Stomach (tissue), 19 donors: ENCODE measurements at places on chromosomes 2 and 18. TPM values are rescaled to one million over a fixed set of nuclear protein-coding genes. Genes with fewer than 3 reads are reported as not detected.

EML6 gene
- 10.1 TPM for total RNA-seq

CD207 gene
- not detected for total RNA-seq

DPP4 gene
- total RNA-seq = 0.58 TPM

LBX2 gene
- total RNA-seq = not detected

UBR3 gene
- 42.0 TPM for total RNA-seq

FLACC1 gene
- total RNA-seq = 21.6 TPM

NXPH2 gene
- not detected for total RNA-seq

OTOF gene
- 3.6 TPM for total RNA-seq

PLB1 gene
- total RNA-seq = 5.7 TPM

FOSL2 gene
- total RNA-seq = 113 TPM

HOXD12 gene
- not detected for total RNA-seq

STPG4 gene
- total RNA-seq = not detected

METTL4 gene
- 3.5 TPM for total RNA-seq

TDRD15 gene
- total RNA-seq = not detected

INPP5D gene
- total RNA-seq = 11.2 TPM

ATOH8 gene
- total RNA-seq = 3.2 TPM

GMPPA gene
- 185 TPM for total RNA-seq

EFR3B gene
- total RNA-seq = 4.5 TPM
